ENCODE measurements at places on chromosomes 7 and 10.

- DNase-seq: peak; percentile 34
Observed at GRCh38 chr7:24963218-24963617, 16.8 kb downstream of the OSBPL3 start.

DNA sequence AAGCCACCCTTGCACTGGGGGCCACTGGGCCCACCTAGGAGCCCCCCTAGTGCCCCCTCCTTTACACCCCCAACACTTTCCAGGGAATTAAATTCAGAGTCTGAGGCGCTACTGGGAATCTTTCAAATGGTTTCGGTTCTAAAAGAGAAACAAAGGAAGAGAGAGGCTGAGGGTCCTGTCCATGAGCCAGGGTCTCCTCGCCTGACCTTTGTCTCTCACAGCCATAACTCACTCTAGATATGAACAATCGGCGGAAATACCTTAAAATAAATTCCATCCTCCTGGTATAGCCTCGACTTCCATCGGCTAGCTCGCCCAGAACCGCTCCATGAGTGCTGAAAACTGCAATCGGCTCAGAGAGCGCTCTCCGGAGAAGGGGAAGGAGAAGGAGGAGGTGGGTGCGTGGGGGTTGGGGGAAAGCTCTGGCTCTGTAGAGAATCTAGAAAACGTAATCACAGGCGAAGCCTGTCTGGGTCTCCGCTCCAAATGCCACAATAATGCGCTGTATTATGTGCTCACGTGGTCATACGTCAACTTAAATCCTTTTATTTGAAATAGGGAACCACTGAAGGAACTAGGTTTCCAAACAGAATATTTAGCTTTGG is 12.6 kb downstream of the HOXA4 start:
- no peak for DNase-seq

DNA sequence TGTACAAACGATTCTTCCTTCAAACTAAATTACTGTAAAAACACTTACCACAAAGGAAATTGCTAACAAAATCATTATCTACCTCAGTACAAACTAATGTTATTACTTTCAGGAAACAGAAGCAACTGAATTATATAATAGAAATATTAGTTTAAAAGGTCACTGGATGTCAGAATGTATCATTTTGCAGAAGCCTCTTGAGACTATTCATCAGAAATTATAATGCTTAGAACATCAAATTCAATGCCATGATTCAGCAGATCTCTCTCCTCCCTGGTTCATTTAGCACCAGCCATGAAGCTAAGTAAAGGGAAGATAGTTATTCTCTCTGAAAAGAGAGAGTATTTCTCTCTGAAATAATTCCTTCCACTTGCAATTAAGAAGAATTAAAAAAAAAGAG is 223.3 kb downstream of the IMMP2L start:
- DNase-seq: no peak

GRCh38 chr10:119383174-119383856 is 159.2 kb downstream of the RGS10 start:
- DNase-seq: no peak

- DNase-seq: no peak
Observed at GRCh38 chr10:101817337-101818118, 716 bp downstream of the OGA start.

DNA sequence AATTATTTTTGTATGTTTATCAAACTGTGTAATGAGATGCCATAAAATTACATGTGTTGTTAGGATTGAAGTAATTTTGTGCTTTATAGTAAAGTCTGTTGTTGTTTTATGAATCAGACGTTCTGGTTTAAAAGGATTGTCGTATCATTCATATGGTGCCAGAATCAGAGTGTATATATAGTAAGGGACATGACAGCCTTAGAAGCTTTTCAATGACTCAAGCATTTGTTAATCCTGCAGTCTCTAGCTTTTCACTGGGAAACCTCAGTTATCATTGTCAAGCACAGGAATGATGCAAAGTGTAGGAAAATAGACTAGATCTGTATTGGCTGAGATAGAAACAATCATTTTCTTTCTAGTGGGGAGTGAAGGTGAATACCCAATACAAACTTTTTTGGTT is 57.5 kb downstream of the TRRAP start:
- no peak for DNase-seq

DNA sequence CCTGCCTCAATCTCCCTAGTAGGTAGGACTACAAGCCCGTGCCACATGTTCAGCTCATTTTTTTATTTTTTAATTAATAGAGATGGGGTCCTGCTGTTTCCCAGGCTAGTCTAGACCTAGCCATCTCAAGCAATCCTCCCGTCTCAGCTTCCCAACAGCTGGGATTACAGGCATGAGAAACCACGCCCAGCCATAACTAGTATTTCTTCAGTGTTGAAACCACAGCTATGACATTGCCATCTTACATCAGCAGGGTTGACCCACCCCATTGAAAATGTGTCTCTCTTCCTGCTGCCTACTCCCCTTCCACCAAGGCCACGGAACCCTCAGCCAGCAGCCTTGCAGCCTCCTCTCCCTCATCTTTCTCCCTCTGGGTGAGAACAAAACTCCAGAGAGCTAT is 62.1 kb upstream of the ZNF746 start:
- DNase-seq: no peak

- DNase-seq: no peak
Observed at GRCh38 chr10:22501413-22501812, 156.1 kb downstream of the SPAG6 start.

DNA sequence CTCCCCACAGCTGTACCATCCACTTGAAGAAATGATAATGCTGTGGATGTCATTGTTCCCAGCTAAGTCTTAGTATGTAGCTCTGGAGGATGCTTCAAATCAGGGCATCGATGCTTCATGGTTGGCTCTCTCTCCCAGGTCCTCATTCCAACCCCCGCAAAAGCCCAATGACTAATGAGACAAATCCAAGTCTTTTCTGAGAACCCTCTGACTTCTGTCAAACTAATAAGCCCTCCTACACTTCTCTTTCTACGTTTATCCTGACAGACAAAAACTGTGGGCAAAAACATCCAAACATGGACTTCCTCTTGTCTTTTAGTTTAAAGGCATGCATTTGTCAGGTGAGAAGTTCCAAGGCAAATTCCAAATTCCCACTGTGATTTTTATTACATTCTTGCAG is 260.4 kb upstream of the TAC1 start:
- peak; percentile 8 for DNase-seq

- no peak for DNase-seq
Observed at GRCh38 chr10:88415533-88416130, 167.5 kb downstream of the RNLS start.

DNA sequence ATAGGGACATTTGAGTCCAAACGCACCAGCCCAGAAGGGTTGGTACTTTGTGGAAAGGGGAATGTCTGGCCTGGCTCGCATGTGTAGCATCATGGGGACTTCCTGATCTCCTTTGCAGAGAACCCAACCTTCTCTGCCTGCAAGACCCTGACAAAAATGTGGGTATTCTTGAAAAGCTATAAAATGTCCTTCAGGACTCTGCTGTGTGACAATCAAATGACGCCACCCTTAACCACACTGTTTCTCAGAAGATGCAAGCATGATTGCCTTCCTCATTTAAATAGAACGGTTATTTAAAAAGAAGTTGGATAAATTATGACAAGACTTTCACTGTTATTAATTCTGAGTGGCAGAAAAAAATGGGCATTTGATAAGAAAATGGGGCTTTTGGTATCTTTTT is 15.1 kb upstream of the GPR15LG start:
- DNase-seq: no peak

Data from nucleus accumbens (tissue), 56 donors.